ENCODE measurements at places on chromosomes 7 and 10. TPM values are rescaled to one million over a fixed set of nuclear protein-coding genes. Genes with fewer than 3 reads are reported as not detected.

Gene CALCR
- not detected for total RNA-seq

GRCh38 chr10:103643381-103643780 lies 149.9 kb downstream of the NEURL1 start:
- no peaks in the 10 kb centered on the region for H3K36me3 ChIP-seq
- no peak overlapping the region for H3K27ac ChIP-seq
- H3K4me3 ChIP-seq, result no peak overlapping the region

Gene CLCN1
- not detected for total RNA-seq

DNA sequence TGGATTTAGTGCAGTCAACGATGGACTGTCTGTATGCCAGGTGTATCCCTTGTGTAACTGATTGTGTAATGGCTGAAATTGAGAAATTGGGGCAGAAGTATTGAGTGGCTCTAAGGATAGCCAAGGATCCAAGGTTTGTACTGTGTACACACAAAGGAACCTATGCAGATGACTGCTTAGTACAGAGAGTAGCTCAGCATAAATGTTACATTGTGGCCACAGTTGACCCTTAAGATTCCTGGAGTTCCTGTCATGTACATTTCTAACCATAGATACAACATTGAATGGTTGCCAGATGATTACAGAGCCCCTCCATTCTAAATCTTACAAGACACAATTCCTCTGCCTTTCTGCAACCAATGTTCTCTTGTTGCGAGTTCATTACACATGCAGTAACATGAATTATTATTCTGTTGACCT lies 25.3 kb downstream of the CCDC126 start:
- H3K27ac ChIP-seq, result no peak overlapping the region
- no peaks in the 10 kb centered on the region for H3K4me1 ChIP-seq
- H3K36me3 ChIP-seq, result no peaks in the 10 kb centered on the region
- no peak overlapping the region for H3K4me3 ChIP-seq
- no peaks in the 10 kb centered on the region for H3K27me3 ChIP-seq

DNA sequence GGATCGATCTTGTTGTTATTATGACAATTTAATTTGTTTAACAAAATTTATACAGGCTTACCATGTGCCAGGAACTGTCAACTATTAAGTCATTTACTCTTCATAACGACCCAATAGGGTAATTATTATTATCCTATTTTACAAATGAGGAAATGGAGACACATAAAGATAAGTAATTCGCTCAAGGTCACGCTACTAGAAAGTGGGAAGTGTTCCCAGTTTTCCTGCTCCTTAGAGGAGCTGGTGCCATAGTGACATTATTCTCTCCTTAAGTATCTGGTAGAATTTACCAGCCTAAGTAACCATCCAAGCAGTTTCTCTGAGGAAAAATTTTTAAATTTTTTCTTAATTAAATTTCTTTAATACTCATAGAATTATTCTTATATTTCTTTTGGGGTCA lies 360.9 kb upstream of the RNF32 start:
- no peaks in the 10 kb centered on the region for H3K4me1 ChIP-seq
- no peak for DNase-seq
- H3K27ac ChIP-seq, result no peak overlapping the region
- no peaks in the 10 kb centered on the region for H3K27me3 ChIP-seq

Gene UCN3
- not detected for total RNA-seq

- H3K27ac ChIP-seq, result no peak overlapping the region
- DNase-seq, result no peak
- H3K4me1 ChIP-seq, result no peaks in the 10 kb centered on the region
- H3K36me3 ChIP-seq, result no peaks in the 10 kb centered on the region
- no peak overlapping the region for H3K4me3 ChIP-seq
Observed at GRCh38 chr7:45889367-45890067, 1.2 kb downstream of the IGFBP1 start.

GRCh38 chr10:98349508-98349922 lies 65.5 kb downstream of the PYROXD2 start:
- no peaks in the 10 kb centered on the region for H3K27me3 ChIP-seq
- no peaks in the 10 kb centered on the region for H3K36me3 ChIP-seq
- H3K27ac ChIP-seq, result no peak overlapping the region
- DNase-seq, result no peak
- no peak overlapping the region for H3K4me3 ChIP-seq
